DMS53 (cell line): ENCODE measurements at places on chromosomes 12 and 14.

DNA sequence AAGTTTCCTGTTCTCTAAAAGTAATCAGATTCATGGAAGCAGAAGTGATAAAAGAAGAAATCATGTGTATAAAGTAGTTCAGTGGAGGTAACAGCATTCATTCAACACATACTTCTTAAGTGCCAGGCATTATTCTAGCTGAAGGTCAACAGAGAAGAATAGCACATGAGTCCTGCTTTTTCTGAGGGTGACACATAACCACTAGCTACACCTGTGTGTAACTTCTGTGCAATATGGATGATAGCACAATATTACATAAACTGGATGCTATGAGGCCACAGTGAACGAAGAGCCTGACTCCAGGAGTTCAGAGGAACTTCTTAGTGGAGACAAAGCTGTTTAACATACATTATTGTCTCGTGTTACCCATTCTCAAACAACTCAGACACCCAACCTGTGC lies 114.3 kb upstream of the PCED1B start:
- no peak for DNase-seq

GRCh38 chr12:6363330-6364043 lies 11.9 kb downstream of the SCNN1A start:
- DNase-seq = peak; percentile 92

GRCh38 chr12:65690477-65690876 lies 133.8 kb upstream of the HMGA2 start:
- DNase-seq = no peak

DNA sequence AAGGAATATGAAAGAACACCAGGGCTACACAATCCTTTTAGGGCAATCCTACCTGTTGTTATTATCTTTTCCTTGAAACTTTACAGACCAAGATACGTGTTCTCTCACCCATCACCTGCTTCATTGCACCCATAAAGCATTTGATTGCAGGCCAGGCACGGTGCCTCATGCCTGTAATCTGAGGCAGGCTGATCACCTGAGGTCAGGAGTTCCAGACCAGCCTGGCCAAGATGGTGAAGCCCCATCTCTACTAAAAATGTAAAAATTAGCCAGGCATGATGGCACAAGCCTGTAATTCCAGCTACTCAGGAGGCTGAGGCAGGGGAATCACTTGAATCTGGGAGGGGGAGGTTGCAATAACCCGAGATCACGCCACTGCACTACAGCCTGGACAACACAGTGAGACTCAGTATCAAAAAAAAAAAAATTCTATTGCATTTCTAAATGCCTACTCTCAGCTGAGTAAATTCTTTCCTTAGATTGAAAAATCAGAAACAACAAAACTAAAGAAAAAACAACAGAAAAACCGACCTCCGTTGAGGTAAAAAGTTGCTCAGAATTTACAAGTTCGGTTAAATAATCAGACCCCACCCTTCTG lies 183.7 kb upstream of the TMEM132C start:
- DNase-seq = no peak

DNA sequence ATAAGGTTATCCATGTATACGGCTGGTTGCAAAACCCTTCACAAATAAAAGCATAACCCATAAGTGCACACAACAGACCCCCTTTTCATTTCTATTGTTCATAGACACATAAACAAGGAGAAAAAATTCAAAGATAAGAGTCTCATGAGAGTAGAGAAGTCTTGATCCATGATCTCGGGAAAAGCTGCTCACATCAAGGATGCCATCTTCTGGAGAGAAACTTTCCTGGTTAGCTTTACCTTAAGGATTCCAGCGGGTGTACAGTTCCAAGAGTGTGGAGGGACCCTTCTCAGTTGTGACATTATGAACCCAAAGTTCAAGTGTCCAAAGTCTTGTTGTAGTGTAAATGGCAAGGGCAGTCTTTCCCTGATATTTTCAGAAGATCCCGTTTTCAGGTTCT lies 144.5 kb downstream of the LLPH start:
- no peak for DNase-seq

GRCh38 chr12:108211157-108211556 lies 82.1 kb downstream of the WSCD2 start:
- no peak for DNase-seq

DNA sequence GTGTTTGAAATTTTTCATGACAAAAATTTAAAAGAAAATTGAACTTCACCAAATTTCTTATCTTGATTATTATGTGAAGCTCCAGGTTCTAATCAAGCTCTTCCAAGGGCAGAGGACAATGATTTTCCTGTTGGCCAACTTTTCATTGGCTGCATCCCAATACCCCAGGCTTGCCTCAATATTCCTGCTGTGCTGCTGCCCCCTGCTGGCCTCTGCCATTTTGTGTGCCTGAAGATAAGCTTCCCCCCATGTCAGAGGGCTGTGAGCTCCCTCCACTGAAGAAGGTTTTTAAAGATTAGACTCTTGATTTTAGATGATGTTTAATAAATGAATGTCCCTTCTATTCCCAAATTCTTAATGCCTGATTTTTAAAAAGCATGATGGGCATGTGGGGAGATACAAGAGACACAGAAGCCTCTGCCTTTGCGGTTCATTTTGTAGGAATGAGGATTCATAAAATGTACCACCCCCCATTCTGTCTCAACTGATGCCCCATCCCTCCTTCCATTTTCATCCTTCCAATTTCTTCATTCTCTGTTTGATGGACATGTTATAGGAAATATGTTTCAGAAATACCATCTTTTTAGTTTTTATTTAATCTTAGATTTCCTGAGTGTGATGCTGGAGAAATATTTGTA lies 76.7 kb upstream of the RGS6 start:
- peak; percentile 60 for DNase-seq

DNA sequence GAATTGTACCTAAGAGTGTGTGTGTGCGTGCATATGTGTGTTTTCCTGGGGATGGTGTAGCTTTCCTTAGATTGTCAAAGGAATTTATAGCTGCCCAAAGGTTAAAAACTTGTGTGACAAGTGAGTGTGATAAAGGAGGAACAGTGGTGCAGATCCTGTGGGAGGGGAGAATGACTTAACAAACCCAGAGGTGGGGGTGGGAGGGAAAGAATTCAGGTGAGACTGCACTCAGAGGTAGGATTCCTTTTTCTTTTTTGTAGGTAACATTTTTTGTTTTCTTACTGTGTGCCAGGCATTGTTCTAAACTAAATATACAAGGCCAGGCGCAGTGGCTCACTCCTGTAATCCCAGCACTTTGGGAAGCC lies 45.3 kb upstream of the SINHCAF start:
- peak; percentile 45 for DNase-seq

DNA sequence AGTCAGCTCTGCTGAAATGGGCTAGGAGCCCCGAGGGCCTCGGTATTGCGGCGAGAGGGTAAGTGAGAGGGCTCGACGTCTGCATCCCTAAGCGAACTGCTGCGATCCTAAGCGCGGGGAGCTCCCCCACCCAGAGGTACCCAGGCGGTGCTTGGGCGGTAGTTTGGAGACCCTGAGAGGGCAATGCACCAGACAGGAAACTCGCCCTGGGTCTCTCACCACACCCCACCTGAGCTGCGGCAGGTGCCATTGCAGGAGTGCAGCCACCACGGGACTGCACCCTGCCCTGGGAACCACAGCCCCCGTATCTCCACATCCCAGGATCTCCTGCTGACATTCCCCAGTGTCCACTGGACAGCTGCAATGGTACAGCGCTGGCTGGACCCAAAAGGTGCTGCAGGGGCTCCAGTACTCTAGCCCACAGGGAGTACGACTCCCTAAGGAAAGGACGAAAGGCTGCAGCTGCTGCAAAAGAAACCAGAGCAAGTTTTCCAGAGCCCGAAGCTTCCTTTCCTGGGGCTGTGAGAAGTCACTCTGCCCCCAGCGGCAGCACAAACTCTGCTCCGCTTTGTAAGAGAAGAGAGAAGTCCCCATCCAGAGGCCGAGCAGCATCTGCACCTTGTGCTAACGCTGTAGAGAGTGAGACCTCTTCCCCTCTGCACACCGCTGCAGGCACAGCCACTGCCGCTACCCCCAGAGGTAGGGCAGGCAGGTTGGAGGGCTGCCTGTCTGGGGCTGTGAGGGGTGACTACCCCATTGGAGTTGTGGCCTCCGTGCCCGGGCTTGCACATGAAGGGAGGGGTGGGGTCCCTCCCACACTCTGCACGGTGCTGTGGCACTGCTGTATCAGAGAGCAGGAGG lies 31.1 kb upstream of the MON2 start:
- DNase-seq = peak; percentile 77

- DNase-seq = no peak
Measured at GRCh38 chr12:107669946-107670345, 15.7 kb upstream of the PWP1 start.

- DNase-seq = no peak
Measured at GRCh38 chr14:39396448-39396847, 35.8 kb downstream of the FBXO33 start.

GRCh38 chr12:22532317-22532716 lies 12.0 kb downstream of the C2CD5 start:
- DNase-seq = no peak

GRCh38 chr12:117450209-117450608 lies 88.8 kb upstream of the NOS1 start:
- no peak for DNase-seq

DNA sequence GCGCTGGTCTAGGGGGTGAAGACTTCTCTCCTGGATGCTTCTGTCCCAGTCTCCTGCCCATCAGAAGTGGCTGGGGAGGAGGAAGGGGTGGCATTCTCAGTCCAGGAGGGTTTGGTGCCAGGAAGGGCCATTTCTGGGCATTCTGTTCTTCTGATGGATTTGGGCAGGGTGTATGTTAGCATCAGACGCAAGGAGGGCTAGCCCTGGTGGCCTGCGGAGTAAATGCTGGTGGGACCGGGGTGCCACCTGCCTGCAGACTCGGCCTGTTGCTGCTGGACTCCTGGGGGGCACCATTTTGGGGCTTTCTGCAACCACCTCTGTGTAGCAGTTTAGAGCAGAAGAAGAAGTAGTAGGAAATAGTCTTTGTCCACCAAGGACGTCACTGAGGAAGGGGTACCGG lies 31.7 kb downstream of the AACS start:
- DNase-seq = no peak

GRCh38 chr14:31576949-31577348 lies 15.7 kb downstream of the NUBPL start:
- DNase-seq = no peak

- no peak for DNase-seq
Measured at GRCh38 chr12:3309805-3310204, 181.2 kb upstream of the PRMT8 start.

- no peak for DNase-seq
Measured at GRCh38 chr14:104813286-104813685, 12.4 kb downstream of the ZBTB42 start.

- no peak for DNase-seq
Measured at GRCh38 chr12:105212438-105212837, 23.5 kb downstream of the APPL2 start.

GRCh38 chr12:92432724-92433441 lies 269.9 kb upstream of the PLEKHG7 start:
- DNase-seq = no peak
